ENCODE measurements at places on chromosomes 1 and 21.
A peak's percentile ranks its signal among the peaks of the same experiment; 100 is the strongest.

- no peak for DNase-seq
These were observed 1.5 kb upstream of the C8B start for GRCh38 chr1:56967355-56967754.

DNA sequence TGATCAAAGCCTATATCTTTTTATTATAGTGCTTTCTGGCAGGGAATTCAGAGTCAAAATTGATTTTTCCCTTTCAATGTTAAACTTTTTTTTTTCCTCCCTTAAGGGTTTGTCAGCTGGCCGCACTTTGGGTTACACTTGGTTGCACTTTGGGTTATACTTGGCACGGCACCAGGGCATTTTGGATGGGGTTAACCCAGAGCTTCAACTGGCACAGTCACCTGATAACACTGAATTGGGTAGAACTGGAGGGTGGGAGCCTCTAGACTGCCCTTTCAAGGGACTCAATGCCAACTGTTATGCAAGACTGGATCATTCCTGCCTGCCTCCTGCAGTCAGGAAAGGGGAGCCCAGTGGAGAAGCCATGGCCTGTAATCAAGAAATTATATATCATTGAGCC lies 211.5 kb downstream of the KCNJ6 start:
- no peak for DNase-seq

DNA sequence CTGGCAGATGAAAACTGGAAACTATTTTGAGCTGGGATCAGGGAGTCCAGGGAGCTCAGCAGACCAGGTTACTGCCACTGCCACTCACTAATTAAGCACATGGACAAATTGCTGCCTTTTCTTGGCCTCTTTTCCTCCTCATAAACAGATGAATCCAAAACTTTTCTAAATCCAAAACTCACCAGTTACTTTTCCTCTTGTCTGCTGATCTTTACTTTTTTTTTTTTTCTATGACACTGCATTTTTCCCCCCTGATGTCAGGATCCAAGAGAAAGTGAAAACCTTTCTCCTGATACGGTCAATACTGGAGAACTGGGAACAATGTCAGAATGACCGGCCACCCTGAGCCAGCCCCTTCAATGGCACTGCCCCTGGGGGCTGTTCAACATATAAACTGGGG lies 405.8 kb downstream of the DUSP10 start:
- no peak for DNase-seq

- DNase-seq: peak; percentile 25
These were observed 12.2 kb downstream of the FAM131C start for GRCh38 chr1:16061266-16061665.

DNA sequence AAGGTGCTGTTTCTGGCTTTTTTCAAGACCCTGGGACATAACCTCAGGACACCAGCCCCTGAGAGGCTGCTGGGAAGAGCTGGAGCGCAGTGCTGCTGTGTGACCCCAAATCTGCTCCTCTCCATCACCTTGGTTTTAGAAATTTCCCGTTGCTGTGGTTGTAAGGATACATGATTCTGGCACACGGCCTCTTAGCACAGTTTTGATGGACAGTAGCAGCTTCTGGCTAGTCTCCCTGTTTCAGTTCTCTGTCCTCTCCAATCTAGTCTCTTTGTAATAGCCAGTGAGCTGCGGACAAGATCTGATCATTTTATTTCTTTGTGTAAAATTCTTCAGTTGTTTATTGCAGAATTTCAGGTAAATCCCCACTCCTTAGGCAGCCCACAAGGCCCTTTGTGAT lies 3.1 kb downstream of the CLIC6 start:
- no peak for DNase-seq

DNA sequence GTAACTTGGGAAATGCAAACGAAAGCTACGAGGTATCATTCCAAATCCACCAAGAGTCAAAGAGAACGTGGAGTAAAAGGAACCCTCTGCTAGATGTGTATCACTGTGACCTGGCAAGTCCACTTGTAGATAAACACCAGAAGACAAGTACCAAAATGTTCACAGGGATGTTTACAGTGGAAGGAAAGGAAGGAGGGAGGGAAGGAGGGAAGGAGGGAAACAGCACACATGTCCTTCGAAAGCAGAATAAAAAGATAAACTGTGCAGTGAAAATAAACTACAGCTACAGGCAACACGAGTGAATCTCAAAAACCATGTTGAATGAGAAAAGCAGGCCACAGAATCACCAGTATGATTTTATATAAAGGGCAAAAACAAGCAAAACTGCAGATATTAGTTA lies 59.9 kb downstream of the TP53BP2 start:
- no peak for DNase-seq

DNA sequence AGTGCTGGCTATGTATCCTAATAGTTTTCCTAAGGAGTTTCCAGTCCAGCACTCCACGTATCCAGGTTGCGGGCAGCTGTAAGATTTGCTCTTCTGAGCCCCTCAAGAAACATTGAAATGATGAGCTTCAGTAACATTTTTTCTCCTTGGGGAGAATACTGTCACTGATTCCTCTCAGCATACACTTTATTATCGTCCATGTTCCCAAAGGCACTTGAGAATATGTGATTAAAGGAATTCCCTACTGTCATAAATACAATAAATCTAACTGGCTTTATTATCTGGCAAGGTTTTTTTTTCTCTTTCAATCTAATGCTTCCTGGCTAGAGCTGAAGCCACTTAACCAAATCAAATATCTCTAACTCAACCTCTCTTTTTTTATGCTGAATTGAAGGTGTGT lies 359.2 kb upstream of the PKN2 start:
- no peak for DNase-seq

- DNase-seq: no peak
These were observed 71.3 kb upstream of the LRRN2 start for GRCh38 chr1:204756811-204757210.

GRCh38 chr1:63790989-63791388 lies 17.2 kb downstream of the ROR1 start:
- DNase-seq: no peak

DNA sequence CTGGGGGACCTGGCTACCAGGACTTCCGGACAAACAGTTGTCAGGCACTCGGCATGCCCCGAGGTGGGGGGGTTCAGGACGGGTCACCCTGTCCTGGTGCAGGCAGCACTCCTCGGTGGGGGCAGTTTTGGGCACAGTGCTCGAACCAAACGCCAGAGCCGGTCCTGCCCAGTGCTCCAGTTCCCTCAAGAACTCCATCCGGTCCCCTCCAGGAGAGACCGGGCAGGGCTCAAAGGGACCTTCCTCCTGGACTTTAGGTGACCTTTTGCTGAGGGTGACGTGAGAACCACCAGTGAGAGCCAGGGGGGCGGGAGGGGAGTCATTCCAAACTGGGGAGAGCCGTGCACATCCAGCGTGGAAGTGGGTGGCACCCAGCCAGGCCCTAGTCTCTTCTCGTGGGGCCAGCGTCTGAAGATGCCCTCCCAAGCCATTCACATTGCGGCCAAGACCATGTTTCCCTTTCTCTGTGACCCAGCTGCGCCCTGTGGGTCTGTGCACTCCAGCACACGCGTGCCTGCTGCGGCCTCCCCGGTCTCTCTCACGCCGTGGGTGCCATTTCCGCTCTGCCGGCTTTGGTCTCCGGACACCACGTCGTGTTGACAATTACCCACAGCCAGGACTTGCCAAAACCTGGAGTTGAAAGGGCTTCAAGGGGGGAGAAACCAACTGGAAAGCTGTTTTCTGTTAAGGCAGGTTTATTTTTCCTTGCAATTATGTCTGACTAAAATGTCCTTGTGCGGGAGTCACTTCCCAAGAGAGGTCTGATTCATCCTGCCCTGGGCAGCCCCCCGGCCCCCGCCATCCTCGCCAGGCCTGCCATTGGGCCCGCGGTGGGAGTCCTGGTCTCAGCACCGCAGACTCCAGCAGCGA lies 178.8 kb upstream of the ARHGEF16 start:
- DNase-seq: no peak

GRCh38 chr1:154325583-154326545 lies 539 bp downstream of the ATP8B2 start:
- DNase-seq: peak; percentile 77

DNA sequence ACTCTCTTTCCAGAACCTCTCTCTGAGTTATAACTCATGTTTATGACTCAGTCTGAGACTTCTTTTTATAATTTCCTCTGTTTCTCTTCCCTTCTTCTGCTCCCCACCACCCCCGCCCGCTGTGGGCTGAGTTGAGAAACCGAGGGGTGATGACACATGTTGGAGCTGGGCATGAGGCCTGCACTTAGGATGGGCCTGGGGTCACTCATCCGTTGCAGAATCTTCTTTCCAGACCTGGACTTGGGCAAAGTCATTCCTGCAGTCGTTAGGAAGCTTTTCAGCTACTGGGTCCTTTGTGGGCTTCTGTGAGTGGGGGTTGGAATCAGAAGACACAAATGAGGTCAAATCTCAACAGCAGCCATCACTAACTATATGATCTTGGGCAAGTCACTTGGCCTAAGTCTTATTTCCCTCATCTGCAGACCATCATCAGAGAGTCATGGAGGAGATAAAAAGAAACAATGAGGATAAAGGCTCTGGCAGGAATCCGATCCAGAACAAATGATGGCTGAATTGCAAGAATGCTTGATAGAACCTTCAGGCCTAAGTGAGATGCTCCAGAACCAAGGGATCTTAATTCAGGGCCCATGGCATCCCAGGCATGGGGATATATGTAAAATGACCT lies 53.4 kb downstream of the RPS6KA1 start:
- DNase-seq: no peak

DNA sequence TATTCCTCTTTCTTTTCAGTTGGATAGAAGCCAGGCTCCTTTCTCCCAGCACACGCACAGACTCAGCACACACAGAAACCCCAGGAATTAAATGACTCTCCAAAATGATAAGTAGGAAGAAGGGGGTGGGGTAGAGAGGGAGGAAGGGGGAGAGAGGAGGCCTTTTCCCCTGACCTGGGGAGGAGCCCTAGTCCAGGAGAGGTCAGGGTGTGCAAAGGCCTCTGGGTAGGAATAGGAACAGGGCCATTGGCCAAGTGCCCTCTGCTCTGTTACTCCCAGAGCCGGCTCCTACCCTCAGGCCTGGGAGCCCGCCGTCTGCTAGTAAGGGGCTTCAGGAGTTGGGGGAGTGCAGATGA lies 35.6 kb upstream of the PUM1 start:
- no peak for DNase-seq

DNA sequence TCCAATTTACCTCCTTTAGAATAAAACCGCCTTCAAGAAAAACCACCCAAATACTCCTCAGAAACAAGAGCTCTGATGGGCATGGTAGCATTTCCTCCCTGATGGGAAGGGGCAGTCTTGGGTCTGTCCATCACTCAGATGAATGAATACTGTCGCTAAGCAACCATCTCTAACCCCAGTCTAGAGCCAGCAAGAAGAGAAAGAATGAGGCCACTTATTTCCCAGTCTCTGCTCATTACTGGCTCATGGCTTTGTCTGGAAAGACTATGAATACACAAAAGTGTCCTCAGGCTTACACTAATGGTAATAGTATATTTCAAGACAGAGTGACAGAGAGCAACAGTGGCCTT lies 51.0 kb upstream of the F3 start:
- no peak for DNase-seq

- DNase-seq: peak; percentile 34
These were observed at the start of gene G0S2 for GRCh38 chr1:209674957-209675564. Gene G0S2, plus strand, starts transcription at chr1:209675412. Its CDS starts 273 bp downstream, at chr1:209675685.

DNA sequence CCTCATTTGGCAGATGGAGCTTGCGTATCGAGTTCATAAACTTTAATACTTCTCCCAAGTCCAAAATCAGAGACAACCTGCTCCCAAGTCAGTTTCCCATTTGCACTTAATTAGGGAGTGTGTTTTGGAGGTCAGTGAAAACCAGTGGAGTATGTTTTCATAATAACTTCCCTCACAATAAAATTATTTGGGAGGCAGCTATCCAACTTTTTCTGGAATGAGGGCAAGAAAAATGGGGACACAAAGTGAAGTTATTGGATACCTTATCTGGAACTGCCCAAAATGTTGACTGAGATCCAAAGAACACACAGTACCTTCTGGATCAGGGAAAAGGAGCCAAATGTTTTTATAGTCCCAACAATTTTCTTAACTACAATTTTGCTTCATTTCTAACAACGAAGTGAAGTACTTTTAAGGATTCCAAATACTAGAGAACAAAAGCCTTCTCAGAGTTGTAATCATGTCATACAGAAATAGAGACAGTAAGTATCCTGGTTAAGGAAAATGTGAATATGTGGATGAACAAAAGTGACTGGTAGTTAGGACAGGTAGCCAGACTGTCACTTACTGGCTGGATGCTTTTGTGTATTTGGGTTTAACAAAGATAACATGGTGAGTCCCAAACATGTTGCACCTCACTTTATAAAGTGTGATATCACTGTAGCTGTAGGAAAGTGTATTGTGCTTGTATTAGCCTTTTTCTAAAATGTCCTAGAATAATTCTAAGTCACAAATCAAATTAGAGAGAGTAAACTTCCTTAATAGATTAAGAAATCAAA lies 325.0 kb downstream of the HLX start:
- no peak for DNase-seq

GRCh38 chr1:179745131-179745611 lies 2.1 kb downstream of the FAM163A start:
- DNase-seq: no peak

- no peak for DNase-seq
These were observed 5.7 kb downstream of the GPR88 start for GRCh38 chr1:100543640-100544039.

DNA sequence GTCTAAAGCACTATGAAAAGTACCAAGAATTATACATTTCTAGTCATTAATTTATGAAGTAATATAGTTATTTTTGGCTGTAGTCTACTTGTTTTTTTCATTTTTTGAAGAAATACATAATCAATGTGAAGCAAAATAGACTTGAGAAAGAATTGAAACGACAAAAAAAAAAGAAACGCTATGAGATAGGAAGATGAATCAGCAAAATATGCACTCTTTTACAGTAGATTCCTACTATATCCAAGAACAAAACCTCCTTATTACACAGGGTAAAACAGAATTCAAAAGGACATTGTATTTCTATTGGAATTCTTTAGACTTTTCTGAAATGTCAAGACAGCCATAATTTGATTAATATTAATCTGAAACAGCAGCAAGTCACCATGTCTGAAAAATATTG lies 25.6 kb upstream of the CCDC181 start:
- no peak for DNase-seq

GRCh38 chr1:51301844-51302162 lies 28.6 kb downstream of the TTC39A start:
- no peak for DNase-seq

- DNase-seq: peak; percentile 36
These were observed 70.1 kb upstream of the CASZ1 start for GRCh38 chr1:10866321-10867093.

- no peak for DNase-seq
These were observed 30.4 kb downstream of the WNT9A start for GRCh38 chr1:227917081-227917950.

DNA sequence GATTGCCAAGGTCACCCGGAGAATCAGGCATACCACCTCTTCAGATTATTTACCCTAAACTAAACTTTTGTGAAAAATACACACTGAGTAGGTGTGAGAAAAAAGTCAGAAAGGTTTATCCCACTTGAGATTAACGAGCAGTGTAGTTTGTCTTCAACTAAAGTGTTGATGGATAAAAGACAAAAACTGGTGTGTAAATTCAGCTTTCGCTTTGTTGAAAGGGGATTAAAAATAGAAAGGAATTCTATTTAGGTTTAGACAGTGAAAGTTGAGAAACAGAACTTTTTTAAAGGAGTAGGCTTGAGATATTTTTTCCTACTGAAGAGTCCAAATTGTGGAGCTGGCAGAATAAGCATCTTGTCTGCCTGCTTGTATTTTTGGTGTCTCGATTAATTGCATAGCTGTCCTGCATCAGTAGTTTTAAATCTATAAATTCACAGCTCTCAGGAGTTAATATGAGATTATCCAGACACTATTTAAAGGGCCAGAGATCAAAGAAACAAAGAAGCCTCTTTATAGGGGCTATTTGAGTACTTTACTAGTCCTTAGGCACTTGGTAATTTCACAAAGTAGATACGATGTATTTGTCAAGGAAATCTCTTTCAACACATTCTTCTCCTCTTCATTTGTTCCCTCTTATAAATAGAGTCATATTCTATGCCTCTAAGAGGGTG lies 46.7 kb upstream of the RABGAP1L start:
- no peak for DNase-seq
